ENCODE measurements at places on chromosomes 1 and 21. TPM values are rescaled to one million over a fixed set of nuclear protein-coding genes. Genes with fewer than 3 reads are reported as not detected.

The ARHGEF16 gene
- total RNA-seq, result 3.2 TPM

The DPT gene
- total RNA-seq, result not detected

The CCDC17 gene
- 0.14 TPM for total RNA-seq

The KRTAP13-2 gene
- not detected for total RNA-seq

The CENPF gene
- total RNA-seq, result 71.6 TPM

The UBL4B gene
- not detected for total RNA-seq

The COL11A1 gene
- 1.6 TPM for total RNA-seq

The LYPD8 gene
- not detected for total RNA-seq

The AIRE gene
- total RNA-seq, result not detected

The TEKT2 gene
- not detected for total RNA-seq

The SMCP gene
- total RNA-seq, result not detected

The TLCD4 gene
- total RNA-seq, result 12.1 TPM

The SMG7 gene
- 33.3 TPM for total RNA-seq

The FAM3B gene
- not detected for total RNA-seq

The NUDT4B gene
- total RNA-seq, result 1.6 TPM

The TEDDM1 gene
- total RNA-seq, result not detected

The NGF gene
- 1.5 TPM for total RNA-seq

The MYOC gene
- total RNA-seq, result not detected

The DMRTB1 gene
- total RNA-seq, result not detected

The PLA2G2D gene
- total RNA-seq, result not detected

The OR2L8 gene
- not detected for total RNA-seq

The FAM163A gene
- not detected for total RNA-seq

The C1orf116 gene
- total RNA-seq, result 6.5 TPM

The OPN3 gene
- total RNA-seq, result 60.0 TPM
